Left lung (tissue), 14 donors: ENCODE measurements at places on chromosomes 6 and 20. TPM values are rescaled to one million over a fixed set of nuclear protein-coding genes. Genes with fewer than 3 reads are reported as not detected.

The SULF2 gene
- polyA plus RNA-seq: 15.8 TPM

- no peak for DNase-seq
Measured at GRCh38 chr6:87196275-87196842, 41.0 kb downstream of the ZNF292 start.

The OLIG3 gene
- polyA plus RNA-seq: not detected

- no peak for DNase-seq
Measured at GRCh38 chr20:382291-383115, 1.9 kb downstream of the TRIB3 start.

GRCh38 chr6:109008537-109009235 lies 86.0 kb downstream of the SESN1 start:
- no peak for DNase-seq

DNA sequence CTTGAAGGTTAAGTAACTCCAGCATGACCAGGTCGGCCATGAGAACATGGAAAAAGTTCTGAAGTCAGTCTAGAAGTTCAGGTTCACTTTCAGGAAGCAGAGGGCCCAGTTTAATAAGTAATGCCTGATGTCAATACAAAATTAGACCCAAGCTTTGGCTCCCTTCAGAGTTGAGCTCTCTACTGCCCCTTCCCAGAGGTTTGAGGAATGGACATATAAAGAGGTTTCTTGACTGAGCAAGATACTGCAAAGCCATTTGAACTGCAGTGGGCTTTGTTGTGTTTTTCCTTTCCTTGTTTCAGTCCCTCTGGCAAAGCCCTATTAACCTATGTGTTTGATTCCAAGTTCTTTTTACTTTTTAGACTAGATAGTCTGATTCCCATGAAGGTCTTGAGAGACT lies 97.8 kb upstream of the PREP start:
- no peak for DNase-seq

- DNase-seq: no peak
Measured at GRCh38 chr6:160692369-160692959, 9.6 kb upstream of the PLG start.
